ENCODE measurements at places on chromosomes 7 and 10. TPM values are rescaled to one million over a fixed set of nuclear protein-coding genes. Genes with fewer than 3 reads are reported as not detected.

DNA sequence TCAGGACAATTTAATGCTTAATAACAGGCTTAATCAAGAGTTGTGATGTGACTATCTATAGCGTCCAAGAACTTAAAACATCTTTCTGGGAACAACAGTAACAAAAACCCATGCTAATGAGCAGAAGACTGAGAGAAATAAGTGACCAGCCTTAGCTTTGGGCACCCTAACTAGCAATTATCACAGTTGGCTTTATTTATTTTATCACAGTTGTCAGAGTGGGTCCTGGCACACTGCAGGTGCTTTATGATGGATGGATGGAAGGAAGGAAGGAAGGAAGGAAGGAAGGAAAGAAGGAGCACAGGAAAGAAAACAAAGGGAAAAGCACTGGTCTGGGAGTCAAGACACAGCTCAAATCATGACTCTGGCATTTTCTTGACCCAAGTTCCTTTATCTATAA is 181.1 kb downstream of the SKAP2 start:
- DNase-seq: no peak

DNA sequence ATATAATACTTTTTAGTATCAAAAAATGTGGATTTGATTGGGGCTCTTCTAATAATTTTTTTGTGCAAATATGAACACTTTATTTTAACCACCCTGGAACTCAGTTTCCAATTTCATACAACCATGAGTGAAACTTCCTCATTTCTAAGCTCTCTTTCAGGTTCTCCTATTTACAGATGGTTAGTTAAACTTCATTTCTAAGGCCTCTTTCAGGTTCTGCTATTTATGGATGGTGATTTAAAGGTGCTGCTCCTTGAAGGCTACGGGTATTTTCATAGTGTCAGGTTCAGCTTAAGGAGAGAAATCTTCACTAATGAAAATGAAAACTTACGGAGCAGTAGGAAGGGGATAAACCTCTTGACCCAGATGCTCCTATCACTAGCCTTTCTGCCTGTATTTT is 568.3 kb downstream of the KIF20B start:
- DNase-seq: no peak

- no peak for DNase-seq
These were observed 123.4 kb downstream of the CUX1 start for GRCh38 chr7:101940830-101941229.

- no peak for DNase-seq
These were observed 36.5 kb downstream of the STK17A start for GRCh38 chr7:43619213-43620012.

DNA sequence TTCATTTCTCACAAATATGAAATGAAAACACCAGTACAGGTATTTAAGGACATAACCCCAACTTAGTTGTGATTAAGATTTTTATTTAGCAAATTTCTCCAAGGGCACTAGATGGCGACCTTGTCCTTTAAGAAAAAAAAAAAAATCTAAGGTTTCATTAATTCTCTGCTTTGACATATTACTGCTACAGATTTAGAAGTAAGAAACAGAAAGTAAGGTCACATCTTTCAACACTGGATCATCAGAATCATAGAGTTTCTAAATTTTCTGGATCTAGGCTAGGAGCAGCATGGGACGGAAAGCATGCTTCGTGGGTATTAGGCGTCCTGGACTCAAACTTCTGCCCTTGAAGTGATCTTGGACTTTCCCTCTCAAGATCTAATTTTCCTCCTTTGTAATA is 85.5 kb upstream of the PRKG1 start:
- no peak for DNase-seq

- DNase-seq: no peak
These were observed 478.5 kb downstream of the GPAM start for GRCh38 chr10:111705021-111705420.

DNA sequence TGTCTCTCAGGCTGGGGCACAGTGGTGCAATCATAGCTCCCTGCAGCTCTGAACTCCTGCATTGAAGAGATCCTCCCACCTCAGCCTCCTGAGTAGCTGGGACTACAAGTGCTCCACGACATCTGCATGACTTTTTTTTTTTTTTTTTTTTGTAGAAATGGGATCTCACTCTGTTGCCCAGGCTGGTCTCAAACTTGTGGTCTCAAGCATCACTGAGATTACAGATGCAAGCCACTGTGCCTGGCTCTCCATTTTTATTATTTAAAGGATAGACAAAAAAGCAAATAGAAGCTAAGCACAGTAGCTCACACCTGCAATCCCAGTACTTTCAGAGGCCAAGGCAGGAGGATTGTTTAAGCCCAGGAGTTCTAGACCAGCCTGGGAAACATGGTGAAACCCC is 13.0 kb upstream of the KCTD7 start:
- no peak for DNase-seq

DNA sequence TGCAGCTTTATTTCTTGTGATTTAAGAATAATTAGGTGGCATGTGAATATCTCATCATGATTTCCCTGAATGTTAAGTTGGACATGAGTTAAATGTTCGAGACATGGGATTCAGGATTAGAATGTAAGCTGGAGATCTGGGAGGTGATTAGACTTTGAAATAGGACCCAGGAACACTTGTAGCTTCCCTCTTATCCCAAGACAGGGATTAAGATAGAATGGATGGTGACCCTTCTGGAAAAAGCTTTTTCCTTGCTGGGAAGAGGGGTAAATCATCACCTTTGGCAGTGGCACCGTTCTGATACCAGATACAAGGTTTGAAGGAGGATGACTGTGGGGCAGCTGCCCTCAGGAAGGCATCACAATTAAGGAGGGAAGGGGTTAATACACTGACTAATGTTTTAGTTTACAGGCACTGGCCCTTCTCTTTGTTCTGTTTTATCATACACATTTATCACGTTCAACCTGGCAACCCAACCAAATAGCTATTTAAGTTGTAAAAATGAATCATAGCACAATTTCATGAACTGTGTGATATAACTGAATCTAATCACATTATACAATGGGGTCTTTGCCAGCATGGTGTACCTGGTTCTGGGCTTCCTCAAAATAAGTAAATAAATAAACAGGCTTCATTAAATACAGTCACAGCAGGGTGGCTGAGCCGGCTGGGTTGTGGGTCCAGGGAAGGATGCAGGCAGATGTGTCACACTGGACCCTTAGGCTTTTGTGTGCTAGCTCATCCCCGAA is 212.7 kb downstream of the LRMDA start:
- DNase-seq: no peak

GRCh38 chr10:93334181-93334580 is 148.0 kb downstream of the MYOF start:
- no peak for DNase-seq

- no peak for DNase-seq
These were observed 6.6 kb downstream of the ADAMTS14 start for GRCh38 chr10:70678757-70679489.

GRCh38 chr10:33550811-33551210 is 216.3 kb upstream of the NRP1 start:
- DNase-seq: no peak

DNA sequence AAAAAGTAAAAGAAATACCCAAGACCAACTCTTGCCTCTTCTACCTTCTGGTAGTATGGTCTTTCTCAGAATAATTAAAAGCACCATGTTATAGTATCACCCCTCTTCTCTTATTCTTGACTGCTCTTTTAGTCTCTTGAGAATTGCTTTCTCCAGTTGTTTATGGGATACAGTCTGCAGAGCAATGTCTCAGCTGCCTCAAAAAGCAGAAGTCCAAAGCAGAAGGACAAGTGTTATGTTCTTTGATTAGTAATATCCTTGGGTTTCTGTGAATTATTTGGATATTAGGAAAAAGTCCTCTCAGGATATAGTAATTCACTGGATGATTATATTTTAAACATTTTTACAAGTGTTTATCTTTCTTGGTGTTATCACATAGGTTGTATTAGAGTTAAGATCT is 7.4 kb downstream of the TAS2R41 start:
- DNase-seq: no peak

DNA sequence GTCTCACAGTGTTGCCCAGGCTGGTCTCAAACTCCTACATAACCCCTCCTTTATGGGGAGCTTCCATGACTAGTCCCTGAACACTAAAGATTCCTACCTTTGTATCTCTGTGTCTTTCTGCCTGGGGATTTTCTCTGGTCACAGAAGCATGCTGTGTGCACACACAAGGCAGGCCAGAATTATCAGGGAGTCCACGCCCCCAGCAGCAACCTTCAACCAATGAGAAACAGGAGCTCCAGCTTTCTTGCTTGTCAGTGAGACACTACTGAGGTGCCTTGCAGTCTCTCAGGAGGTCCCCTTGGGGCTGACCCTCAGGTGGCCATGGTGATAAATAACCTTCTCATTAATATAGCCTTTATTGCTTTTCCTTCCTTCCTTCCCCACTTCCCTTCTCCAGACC is 45.1 kb upstream of the AUTS2 start:
- DNase-seq: no peak

DNA sequence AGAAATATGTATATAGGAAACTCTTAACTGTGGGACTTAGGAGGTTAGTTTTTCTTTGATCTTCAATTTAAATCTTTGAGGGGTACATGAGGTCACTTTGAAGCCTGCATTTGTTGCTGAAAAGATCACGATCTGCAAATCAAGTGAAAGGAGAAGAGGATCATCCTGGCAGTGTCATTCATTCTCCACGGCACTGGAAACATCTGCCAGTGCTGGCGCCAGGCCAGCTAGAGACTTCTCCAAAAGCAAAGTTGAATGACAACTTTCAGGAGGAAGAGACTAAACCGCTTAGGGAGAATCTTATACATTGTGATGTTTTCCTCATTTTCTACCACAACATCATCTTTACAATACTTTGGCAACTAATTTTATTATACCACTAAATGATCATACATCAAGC is 42.5 kb downstream of the MRC1 start:
- DNase-seq: no peak

GRCh38 chr7:84847790-84848189 is 339.1 kb downstream of the SEMA3D start:
- no peak for DNase-seq

DNA sequence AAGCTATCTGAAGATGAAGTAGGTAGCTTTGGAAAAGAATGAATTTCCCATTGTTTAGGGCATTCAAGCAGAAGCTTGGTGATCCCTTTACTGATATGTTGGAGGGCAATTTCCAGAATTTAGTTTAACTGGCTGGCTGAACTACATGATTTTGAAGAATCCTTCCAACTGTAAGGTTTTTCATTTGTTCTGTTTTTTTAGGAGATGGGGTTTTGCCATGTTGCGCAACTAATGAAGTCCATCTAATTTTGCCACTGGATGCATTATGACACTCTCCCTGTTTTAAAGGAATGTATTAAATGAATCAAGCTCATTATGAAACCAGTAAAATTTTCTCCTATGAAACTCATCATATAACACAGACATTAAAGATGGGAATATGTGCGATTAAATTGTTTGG is 6.1 kb upstream of the DDX50 start:
- no peak for DNase-seq

- no peak for DNase-seq
These were observed 143.3 kb upstream of the NOBOX start for GRCh38 chr7:144546782-144547181.

DNA sequence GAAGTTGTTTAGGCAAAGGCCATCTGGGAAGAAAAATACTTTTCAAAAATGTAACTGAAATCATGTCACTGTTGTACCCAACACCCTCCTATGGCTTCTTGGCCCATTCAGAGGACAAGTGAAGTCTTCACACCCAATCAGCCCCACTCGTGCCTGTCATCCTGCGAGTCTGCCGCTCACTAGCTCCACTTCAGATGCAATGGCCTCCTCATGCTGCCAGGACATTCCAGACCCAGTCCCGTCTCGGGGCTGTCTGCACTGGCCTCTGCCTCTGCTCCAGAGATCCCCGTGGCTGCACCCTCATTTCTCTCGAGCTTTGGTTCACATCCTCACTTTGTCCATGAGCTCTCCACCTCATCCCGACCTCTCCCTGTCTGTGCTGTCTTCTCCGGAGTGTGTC is 227.1 kb downstream of the KCNMA1 start:
- DNase-seq: no peak

GRCh38 chr7:106313456-106313901 is 28.7 kb upstream of the NAMPT start:
- peak; percentile 55 for DNase-seq

- DNase-seq: no peak
These were observed 17.3 kb upstream of the SAMD9L start for GRCh38 chr7:93165447-93165846.

Gene CDC14C
- total RNA-seq: not detected

Gene TLX1
- not detected for total RNA-seq

Gene TMEM248
- 103 TPM for total RNA-seq

Gene IKZF1
- 1.3 TPM for total RNA-seq

Gene CCDC172
- not detected for total RNA-seq

Data from kidney epithelial cell (primary cell).